Hematopoietic multipotent progenitor cell (in vitro differentiated cells): ENCODE measurements at places on chromosomes 11 and 22.

DNA sequence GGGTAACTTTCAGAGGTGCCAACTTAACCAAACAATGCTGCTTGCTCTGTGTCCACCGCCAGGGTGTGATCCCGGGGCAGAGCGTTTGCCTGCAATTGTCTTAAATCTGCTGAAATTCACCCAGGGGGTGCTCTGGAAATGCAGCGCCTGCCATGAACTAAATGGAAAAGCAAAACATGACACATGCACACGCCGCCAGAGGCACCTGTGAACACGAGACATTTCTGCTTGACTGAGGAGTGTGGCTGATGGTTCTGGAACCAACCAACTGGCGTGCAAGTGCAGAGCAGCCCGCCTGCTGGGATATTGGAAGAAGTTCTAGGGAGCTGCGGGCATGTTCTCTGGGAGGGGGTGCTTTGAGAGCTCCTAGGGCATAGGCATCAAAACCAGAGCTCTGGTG lies 30.4 kb downstream of the DSCAML1 start:
- no peak for DNase-seq

- no peak for DNase-seq
These were observed 292.7 kb downstream of the OPCML start for GRCh38 chr11:133239575-133239974.

DNA sequence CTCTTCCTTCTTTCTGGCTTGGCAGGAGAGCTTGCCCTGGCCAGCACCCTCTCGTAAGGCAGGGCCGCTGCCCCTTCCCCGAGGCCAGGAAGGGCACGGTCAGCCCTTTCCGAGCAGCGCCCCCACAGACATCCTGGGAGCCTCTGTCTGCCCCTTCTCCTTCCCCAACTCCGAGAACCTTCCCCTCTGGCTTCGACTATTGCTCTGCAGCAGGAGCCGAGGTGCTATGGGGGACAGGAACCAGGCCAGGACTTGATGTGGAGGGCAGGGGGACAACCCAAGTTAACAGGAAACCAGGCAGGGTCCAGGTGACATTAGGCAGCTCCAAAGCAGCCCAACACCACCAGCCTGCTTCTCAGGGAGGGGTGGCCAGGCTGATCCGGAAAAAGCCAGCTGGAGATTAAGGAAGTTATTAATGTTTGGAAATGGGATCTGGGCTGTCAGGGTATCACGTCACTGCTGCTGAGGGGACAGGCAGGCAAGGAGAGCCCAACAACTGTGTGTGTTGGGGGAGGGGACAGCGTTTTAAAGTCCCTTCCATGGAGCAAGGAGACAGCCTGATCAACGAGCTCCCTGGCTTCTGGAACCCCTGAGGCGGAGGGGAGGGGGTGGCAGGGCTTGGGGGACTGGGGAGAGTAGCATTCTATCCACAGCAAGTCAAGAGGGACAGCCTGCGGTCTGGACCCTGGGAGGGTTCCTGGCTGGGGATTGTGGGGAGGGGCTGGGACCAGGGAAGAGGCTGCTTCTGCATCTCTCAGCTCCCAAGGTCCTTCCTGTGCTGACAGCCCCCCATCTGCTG lies 27.3 kb downstream of the SYT7 start:
- DNase-seq, result no peak

DNA sequence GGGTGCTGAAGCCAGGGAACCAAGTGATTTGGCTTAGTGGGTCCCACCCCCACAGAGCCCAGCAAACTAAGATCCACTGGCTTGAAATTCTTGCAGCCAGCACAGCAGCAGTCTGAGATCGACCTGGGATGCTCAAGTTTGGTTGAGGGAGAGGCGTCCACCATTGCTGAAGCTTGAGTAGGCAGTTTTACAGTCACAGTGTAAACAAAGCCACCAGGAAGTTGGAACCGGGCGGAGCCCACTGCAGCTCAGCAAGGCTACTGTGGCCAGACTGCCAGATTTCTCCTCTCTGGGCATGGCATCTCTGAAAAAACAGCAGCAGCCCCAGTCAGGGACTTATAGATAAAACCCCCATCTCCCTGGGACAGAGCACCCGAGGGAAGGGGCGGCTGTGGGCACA lies 424.1 kb upstream of the TENM4 start:
- DNase-seq, result no peak

GRCh38 chr22:45450101-45450785 lies 36.8 kb downstream of the RIBC2 start:
- DNase-seq, result no peak

GRCh38 chr11:21119411-21119810 lies 450.0 kb downstream of the NELL1 start:
- no peak for DNase-seq

DNA sequence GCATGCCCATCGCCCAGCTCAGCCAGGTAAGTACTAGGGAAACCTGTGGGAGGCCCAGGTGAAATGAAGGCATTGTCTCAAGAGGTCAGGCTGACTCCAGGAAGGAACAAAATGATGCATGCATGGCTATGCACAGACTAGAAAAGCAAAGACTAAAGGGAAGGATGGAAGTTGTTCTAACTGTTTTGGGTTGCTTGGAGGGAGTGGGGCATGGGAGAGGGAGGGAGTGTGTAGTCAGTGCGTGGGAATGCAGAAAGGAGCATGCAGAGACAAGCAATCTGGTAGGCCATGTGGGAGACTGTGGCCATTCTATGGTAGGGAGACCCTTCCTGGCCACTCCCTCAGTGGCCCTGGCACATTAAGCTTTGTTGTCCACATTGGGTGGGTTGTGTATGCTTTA lies 2.9 kb downstream of the MICAL3 start:
- no peak for DNase-seq
